ENCODE measurements at places on chromosomes 12 and 14. TPM values are rescaled to one million over a fixed set of nuclear protein-coding genes. Genes with fewer than 3 reads are reported as not detected.

RAPGEF3 gene
- total RNA-seq: 79.1 TPM

DNA sequence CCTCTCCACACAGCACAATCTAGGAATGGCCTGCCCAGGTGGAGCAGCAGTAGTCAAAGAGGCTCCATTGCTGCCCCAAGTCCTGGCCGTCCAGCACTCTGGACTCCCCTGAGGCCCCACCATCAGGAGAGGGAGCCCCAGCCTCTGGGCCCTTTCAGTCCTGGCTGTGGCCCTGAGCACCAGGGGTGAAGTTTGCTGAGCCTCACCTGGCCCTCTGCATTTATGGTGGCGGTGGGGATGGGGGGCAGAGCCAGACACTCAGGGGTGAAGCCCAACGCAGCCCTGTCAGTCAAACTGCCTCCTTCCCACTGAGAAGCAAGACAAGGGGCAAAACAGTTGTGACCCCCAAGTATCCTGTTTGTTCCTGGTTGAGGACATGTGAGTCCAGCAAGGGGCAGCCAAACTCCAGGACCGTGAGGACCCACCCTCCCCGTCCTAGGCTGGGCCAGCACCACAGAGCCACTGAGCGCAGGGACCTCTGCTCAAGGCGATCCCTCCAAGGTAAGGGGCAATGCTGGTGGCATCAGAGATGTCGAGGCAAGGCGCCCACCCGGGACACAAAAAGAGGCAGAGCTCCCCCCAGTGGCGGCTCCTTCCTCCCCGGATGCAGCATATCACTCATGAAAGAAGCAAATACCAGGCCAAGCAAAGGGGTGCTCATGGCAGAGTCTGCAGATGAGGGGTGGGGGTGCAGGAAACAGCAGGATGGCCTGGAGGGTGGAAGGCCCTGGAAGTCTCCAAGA lies 4.8 kb upstream of the AMN start:
- H3K36me3 ChIP-seq: no peaks in the 10 kb centered on the region
- peaks cover under 1% of the 10 kb centered on the region for H3K4me1 ChIP-seq
- H3K27ac ChIP-seq: no peak overlapping the region
- H3K4me3 ChIP-seq: no peak overlapping the region

DNA sequence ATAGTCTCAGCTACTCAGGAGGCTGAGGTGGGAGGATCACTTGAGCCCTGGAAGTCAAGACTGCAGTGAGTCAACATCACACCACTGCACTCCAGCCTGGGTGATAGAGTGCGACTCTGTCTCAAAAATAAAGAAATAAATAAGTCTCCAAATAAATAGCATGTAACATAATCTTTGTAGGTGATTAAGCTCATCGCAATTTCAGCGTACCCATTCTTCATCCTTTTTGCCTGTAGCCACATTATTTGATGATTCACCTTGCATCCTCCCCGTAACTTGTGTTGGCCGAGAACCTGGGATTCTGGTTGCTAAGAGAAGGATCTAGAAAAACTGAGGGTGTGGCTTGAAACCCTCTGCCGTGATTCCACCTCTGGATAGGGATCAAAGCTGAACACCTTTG lies 115.1 kb downstream of the GALC start:
- H3K27ac ChIP-seq: no peak overlapping the region
- no peaks in the 10 kb centered on the region for H3K27me3 ChIP-seq
- no peaks in the 10 kb centered on the region for H3K4me1 ChIP-seq
- DNase-seq: no peak
- H3K4me3 ChIP-seq: no peak overlapping the region

DNA sequence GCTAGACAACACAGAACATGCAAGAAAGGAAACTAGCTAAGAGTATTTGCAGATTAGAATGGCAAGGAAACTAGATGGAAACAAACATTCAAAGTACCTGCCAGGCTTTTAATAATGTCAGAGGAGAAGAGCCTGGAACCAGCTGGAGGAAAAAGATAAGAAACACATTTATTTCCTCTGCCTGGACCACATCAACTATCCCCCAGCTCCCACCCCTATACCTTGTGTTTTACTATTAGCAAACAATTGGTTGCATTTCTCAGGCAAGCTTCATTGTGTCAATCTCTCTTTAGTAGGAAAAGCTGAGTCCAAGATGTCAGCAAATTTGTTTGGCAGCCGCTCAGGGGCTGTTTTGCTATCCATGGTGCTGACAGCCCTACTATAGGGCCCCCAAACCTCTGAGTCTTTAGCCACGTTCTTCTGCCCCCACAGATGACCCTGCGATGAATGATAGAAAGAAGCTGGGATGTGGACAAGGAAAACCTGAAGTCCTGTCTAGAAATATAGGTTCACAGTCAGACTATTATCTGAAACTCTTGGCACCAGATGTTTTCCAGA lies 11.6 kb upstream of the SYNDIG1L start:
- H3K4me1 ChIP-seq: no peaks in the 10 kb centered on the region
- no peak overlapping the region for H3K4me3 ChIP-seq
- H3K27ac ChIP-seq: no peak overlapping the region
- DNase-seq: no peak

- no peak overlapping the region for H3K27ac ChIP-seq
- no peak overlapping the region for H3K4me3 ChIP-seq
- no peaks in the 10 kb centered on the region for H3K27me3 ChIP-seq
Measured at GRCh38 chr12:104960464-104960863, 2.4 kb upstream of the SLC41A2 start.

DNA sequence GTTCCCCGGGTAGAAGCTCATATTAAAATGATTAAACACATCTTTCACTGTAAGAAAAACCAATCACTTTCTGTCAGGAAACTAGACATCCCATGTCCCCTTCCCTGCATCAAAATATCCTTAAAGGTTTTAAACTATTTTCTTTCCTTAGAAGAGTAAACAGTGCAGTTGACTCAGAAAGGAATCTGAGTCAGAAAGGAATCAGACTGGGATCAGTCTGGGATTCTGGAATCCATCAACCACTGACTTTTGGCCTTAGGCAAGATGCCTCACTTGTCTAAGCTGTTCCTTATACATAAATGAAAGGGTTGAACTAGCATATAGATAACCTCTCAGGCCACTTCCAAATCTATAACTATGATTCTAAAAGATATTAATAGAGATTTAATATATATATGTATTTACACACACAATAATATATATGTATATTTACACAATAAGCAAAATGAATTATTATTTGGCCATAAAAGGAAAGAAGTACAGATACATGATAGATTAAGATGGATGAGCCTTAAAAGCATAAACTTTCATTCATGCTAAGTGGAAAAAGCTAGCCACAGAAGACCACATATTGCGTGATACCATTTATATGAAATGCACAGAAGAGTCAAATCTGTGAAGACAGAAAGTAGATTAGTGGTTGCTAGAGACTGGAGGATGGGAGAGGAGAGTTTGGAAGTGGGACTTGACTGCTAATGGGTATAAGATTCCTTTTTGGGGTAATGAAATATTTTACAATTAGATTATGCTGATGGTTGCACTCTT lies 114.4 kb downstream of the SLC38A1 start:
- no peaks in the 10 kb centered on the region for H3K27me3 ChIP-seq
- H3K4me1 ChIP-seq: peaks cover 19% of the 10 kb centered on the region
- no peaks in the 10 kb centered on the region for H3K36me3 ChIP-seq
- H3K27ac ChIP-seq: no peak overlapping the region
- H3K4me3 ChIP-seq: no peak overlapping the region

- H3K27me3 ChIP-seq: no peaks in the 10 kb centered on the region
- no peak for DNase-seq
- H3K36me3 ChIP-seq: no peaks in the 10 kb centered on the region
- H3K4me3 ChIP-seq: peak overlapping the region; percentile 14
- peaks cover 8% of the 10 kb centered on the region for H3K4me1 ChIP-seq
Measured at GRCh38 chr12:52307836-52308805, 13.1 kb downstream of the KRT83 start.

- H3K36me3 ChIP-seq: no peaks in the 10 kb centered on the region
- H3K27ac ChIP-seq: no peak overlapping the region
- no peaks in the 10 kb centered on the region for H3K4me1 ChIP-seq
- H3K4me3 ChIP-seq: no peak overlapping the region
Measured at GRCh38 chr12:113127791-113128199, 7.8 kb downstream of the RASAL1 start.

DNA sequence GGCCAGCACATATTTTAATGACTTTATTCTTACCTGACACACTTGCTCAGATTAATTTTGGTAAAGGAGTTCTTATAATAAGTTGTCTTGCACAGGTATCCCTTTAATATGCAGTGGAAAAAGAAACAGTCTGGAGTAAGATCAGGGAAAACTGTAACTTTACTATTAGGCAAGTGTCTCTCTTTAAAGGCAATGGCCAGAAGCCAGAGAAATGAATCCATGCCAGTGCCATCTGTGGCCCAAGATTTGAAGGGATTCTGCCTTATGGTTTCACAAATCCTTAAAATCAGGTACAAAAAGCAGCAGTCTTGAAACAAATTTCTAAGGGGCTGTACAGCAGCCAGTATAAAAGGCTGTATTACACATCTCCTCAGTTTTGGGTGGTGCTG lies 22.4 kb downstream of the NFYB start:
- H3K4me1 ChIP-seq: no peaks in the 10 kb centered on the region
- no peak overlapping the region for H3K4me3 ChIP-seq
- H3K27ac ChIP-seq: no peak overlapping the region
- no peaks in the 10 kb centered on the region for H3K36me3 ChIP-seq
- no peaks in the 10 kb centered on the region for H3K27me3 ChIP-seq

DNA sequence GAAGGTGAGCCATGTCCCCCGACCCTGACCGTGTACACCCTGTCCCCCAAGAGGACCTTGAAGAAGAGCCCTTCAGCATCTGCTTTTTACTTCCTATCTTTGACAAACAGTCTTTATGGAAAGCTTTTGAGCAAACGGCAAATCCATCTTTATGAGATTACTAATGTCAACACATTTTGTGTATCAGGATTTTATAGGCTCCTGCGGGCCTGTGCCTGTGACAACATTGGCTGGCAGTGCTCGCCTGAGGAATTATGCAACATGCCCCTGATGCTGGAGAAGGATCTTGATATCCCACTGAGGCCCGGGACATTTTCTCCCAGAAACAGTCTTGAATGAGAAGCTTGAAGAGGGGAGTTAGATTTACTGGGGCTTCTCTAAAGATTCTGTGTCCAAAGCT lies 416.5 kb downstream of the NRXN3 start:
- no peak for DNase-seq
- no peak overlapping the region for H3K27ac ChIP-seq
- no peaks in the 10 kb centered on the region for H3K27me3 ChIP-seq
- H3K36me3 ChIP-seq: no peaks in the 10 kb centered on the region
- no peak overlapping the region for H3K4me3 ChIP-seq
- no peaks in the 10 kb centered on the region for H3K4me1 ChIP-seq

GRCh38 chr14:93271111-93271510 lies 61.7 kb downstream of the BTBD7 start:
- no peaks in the 10 kb centered on the region for H3K27me3 ChIP-seq
- H3K27ac ChIP-seq: no peak overlapping the region
- H3K36me3 ChIP-seq: no peaks in the 10 kb centered on the region
- no peak for DNase-seq

- no peaks in the 10 kb centered on the region for H3K36me3 ChIP-seq
- no peaks in the 10 kb centered on the region for H3K4me1 ChIP-seq
- DNase-seq: no peak
- no peak overlapping the region for H3K4me3 ChIP-seq
- H3K27ac ChIP-seq: no peak overlapping the region
- H3K27me3 ChIP-seq: no peaks in the 10 kb centered on the region
Measured at GRCh38 chr12:52687497-52688385, 7.5 kb upstream of the KRT1 start.

GRCh38 chr12:7129872-7130691 lies at the start of gene CLSTN3:
TSS of gene CLSTN3 (plus strand) at chr12:7130371. CDS start at chr12:7130649, 278 bp downstream.
- H3K36me3 ChIP-seq: peaks cover 14% of the 10 kb centered on the region
- peak within 1 kb of the TSS; percentile 60 for H3K27ac ChIP-seq
- peak; percentile 60 for DNase-seq
- no peaks in the 10 kb centered on the region for H3K27me3 ChIP-seq
- no peaks in the 10 kb centered on the region for H3K4me1 ChIP-seq

DNA sequence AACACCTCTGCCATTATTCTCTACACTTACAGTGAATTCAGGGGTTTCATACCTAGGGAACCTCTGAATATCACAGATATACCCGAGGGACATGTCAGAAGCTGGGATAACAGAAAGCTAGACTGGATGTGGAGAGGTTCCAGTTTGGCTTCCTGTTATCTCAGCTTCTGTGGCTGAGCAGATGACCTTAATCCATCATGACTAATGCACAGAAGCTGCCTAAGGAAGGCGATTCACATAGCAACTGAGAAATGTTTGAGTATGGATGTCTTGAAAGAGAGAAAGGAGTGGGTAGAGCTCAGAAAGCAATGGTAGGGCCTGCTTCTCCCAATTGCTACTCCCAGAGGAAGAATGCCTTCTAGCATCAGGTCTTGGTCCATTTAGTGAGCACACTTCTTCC lies 187.6 kb downstream of the RMST start:
- no peaks in the 10 kb centered on the region for H3K4me1 ChIP-seq
- DNase-seq: no peak

CFAP251 gene
- 3.0 TPM for total RNA-seq

GRCh38 chr14:52380294-52380693 lies 66.2 kb downstream of the PTGER2 start:
- no peak overlapping the region for H3K27ac ChIP-seq
- no peaks in the 10 kb centered on the region for H3K4me1 ChIP-seq
- H3K36me3 ChIP-seq: no peaks in the 10 kb centered on the region
- H3K27me3 ChIP-seq: no peaks in the 10 kb centered on the region
- DNase-seq: no peak

DNA sequence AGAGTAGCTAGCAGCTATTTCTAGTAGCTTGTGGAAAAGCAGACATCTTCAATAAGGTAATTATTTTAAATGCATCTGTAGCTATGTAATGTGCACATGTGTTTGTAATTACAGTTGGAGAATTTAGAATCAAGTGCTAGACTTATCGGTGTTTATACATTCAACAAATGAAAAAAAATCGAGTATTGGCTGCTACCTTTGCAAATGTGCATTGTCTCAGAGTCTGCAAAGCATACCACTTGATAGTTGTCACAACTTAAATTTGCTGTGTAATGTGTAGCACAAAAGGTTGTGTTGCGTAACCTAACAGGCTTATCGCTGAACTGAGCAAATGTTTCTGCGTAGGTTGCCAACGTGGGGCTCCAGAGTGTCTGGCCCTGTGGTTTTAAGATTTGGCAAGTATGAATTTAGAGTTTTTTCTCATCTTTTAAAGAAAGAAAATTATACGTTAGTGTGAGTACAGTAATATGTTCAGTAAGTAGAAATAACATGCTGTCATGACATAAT lies 44.3 kb downstream of the TMTC2 start:
- no peak overlapping the region for H3K27ac ChIP-seq
- H3K4me1 ChIP-seq: no peaks in the 10 kb centered on the region
- no peak for DNase-seq

CACNB3 gene
- 12.0 TPM for total RNA-seq

KRT5 gene
- total RNA-seq: not detected

LRP1 gene
- 653 TPM for total RNA-seq

- DNase-seq: no peak
- H3K27me3 ChIP-seq: no peaks in the 10 kb centered on the region
- H3K27ac ChIP-seq: no peak overlapping the region
- no peaks in the 10 kb centered on the region for H3K36me3 ChIP-seq
- H3K4me1 ChIP-seq: no peaks in the 10 kb centered on the region
Measured at GRCh38 chr12:28887461-28887990, 261.6 kb upstream of the FAR2 start.

NOVA1 gene
- total RNA-seq: 25.1 TPM

DNA sequence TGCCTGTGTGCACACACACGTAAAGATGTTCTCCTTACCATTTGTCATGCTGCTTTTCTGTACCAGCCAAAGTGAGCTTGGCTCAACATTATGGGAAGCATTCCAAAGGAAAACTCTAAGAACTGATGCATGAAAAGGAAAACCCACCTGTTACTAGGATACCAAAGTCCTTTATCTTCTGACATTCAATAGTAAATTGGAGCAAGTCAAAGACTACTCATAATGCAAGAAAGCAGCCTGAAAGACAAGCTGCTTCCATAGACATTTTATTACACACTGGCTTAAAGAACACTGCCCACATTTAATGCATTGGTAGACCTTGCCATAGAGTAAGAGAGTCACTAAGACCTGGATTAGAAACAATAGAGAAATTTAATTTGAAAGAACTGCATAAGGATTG lies 159.0 kb downstream of the LRIG3 start:
- no peak overlapping the region for H3K4me3 ChIP-seq
- H3K36me3 ChIP-seq: no peaks in the 10 kb centered on the region
- H3K27me3 ChIP-seq: no peaks in the 10 kb centered on the region
- no peak overlapping the region for H3K27ac ChIP-seq
